NCI-H2029 treated with DMSO at 0.1 percent for 48 hours (cell line): ENCODE measurements at places on chromosomes 4 and X.

- no peak for DNase-seq
These were observed 145.9 kb upstream of the PCDH10 start for GRCh38 chr4:133003169-133003568.

DNA sequence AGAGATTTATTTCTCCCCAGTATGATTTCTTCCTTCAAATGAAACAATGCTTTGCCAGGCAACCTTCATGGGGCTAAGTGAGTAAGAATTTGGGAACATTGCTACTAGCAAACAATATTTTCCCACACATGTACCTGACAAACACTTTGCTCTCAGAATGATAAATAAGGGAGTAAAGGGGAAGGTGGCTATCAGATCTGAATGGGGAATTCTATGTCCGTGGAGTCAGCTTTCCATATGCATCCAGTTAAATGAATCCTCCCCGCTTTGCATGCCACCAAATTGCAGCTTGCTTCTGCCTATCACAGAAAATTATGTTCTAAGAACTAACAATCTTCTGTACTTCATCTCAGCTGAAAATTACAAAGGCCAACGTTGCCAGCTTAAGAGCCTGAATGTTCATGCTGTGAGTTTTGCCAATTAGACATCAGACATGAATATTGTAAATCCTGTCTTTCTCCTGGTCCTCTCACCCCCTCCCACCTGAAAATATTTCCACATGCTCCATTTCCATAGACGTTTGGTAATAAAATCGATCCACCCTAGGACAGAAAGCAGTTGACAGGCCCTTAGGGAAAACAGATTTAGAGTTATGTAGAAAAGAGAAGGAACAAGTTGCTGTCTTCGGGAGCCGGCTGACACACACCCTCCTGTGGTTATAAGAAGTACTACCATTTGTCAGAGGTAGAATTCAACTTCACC, 6.3 kb downstream of the MEPE start:
- peak; percentile 15 for DNase-seq

GRCh38 chrX:110194977-110195376, 122.9 kb downstream of the AMMECR1 start:
- no peak for DNase-seq

GRCh38 chr4:168421671-168422070, 58.6 kb downstream of the DDX60L start:
- DNase-seq = no peak

DNA sequence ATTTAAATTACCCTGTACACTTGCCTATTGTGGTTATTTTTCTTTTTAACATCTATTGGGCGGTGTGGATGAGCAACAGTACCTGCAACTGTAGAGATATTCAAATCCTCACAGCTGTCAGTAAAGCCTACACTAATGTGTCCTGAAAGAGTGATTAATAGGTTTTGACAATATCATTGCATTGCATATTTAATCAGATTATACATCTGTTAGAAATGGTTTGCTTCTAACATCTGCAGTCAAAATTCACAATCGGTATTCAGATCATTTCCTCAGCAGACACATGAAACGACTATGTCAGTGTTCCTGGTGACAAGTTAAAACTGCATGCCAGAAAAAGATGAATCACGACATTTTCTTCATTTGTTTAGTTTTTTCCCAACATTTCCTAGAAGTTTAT, 254.6 kb upstream of the EPHA5 start:
- DNase-seq = no peak

GRCh38 chr4:62018537-62018936, 818.4 kb downstream of the ADGRL3 start:
- DNase-seq = no peak

- DNase-seq = no peak
These were observed 174.9 kb downstream of the FSTL5 start for GRCh38 chr4:161988946-161989345.

- no peak for DNase-seq
These were observed 8.2 kb upstream of the TEX11 start for GRCh38 chrX:70916754-70917153.

- no peak for DNase-seq
These were observed 104.4 kb downstream of the RTL5 start for GRCh38 chrX:72027024-72027913.

DNA sequence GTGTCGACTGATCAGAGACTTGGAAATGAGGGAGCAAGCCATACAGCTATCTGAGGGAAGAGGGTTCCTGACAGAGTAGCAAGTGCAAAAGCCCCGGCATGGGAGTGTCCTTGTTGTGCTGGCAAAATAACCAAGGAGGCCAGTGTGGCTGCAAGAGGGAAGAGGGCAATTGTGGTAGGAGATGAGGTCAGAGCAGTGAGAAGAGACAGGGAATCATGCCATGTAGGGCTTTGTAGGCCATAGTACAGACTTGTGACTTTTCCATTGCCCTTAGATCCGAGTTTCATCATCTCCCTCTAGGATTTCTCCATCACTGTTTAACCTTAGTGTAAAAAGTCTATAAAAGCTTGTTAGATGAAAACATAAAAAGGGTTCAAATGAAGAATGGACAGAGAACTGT, 76.2 kb downstream of the DOCK11 start:
- no peak for DNase-seq

- DNase-seq = no peak
These were observed 23.2 kb downstream of the PRPS2 start for GRCh38 chrX:12814420-12814819.

GRCh38 chr4:63786171-63786570, 623.1 kb downstream of the TECRL start:
- DNase-seq = no peak

DNA sequence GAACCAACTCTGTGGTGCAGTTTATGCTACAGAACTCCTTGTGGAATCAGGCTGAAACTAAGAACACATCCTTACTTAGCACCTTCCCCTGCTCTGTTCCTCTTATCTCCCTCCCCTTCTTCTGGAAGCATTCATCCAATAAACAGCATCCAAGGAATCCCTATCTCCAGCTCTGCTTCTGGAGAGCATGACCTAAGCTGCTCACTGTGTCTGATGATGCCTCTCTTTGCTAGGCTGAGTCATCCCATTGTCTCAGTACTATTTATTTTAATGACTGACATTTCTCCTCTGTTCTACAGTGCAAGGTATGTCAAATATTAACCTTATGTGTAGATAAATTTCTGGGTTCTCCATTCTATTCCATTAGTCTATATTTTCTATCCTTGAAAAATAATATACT, 71.2 kb downstream of the BEND2 start:
- no peak for DNase-seq

GRCh38 chr4:148901075-148901705, 459.0 kb upstream of the NR3C2 start:
- DNase-seq = no peak

GRCh38 chr4:134345244-134345643, 143.7 kb upstream of the PABPC4L start:
- DNase-seq = no peak

DNA sequence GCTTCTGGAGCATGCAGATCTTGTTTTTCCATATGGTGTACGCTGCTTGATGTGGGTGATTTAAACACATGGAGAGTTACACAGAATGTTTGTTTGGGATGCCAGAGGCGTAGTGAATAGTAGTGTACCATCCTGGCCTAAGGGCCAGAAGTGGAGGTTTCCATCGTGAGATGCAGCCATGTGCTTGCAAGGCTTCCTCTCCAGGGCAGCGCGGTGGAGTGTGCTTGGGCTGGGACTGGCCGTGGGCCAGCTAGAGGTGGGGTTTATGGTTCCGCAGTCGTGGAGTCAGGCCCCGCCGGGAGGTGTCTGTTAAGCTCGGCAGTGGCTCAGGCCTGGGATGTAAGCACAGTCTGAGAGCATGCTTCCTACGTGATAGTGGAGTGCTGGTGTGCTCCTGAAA, 14.0 kb downstream of the STOX2 start:
- DNase-seq = no peak

DNA sequence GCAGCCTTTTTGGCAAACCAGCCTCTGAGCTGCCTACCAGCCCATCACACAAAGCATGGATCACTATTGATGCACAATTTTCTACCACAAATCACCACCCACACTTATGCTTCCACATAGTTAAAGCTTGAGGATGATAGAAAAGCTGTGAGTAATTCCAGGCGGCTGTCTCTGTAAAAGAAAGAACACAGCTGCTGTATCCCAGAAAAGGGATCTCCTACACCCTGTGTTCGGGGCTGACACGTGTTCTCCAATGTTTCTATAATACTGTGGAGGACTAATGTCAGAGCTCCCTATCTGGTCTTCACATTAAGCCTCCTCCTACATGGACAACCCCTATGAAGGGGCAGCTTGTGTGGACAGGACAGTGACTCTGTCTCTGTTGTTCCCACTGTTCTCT, 12.5 kb upstream of the BRS3 start:
- no peak for DNase-seq

- DNase-seq = no peak
These were observed 106.7 kb upstream of the PSAPL1 start for GRCh38 chr4:7541414-7541810.

DNA sequence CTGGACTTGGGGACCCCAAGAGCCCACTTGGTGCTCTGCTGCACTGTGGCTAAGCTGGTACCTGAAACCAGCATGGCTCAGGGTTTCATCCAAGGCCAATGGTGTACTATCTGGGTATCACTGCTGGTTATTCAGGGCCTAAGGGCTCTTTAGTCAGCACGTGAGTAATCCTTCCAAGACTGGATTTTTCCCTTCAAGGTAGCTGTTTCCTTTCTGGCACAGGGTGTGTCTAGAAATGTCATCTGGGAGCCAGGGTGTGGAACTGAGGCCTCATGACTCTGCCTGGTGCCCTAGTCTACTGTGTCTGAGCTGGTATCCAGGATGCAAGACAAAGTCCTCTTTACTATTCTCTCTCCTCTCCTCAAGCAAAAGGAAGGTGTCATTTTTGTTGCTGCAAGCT, 99.0 kb upstream of the QRFPR start:
- no peak for DNase-seq

DNA sequence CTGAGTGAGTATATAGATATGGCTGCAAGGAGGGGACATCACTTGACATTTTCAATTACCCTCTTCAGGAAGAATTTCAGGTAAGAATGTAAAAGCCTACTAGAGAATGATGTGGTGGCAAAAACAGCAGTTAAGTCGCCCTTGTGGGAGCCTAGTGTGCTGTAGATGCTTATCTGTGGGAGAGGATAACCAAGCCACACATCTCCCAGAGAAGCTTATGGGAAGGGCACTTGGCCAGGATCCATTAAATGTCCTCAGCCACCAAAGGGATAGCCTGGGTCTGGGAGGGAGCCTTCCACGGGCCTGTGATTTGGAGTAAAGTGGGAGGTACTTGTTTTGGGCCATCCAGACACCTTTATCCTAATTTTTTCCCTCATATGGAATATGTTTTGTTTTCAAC, 41.3 kb upstream of the BCLAF3 start:
- no peak for DNase-seq

- DNase-seq = no peak
These were observed 23.1 kb downstream of the CORIN start for GRCh38 chr4:47814618-47815295.

DNA sequence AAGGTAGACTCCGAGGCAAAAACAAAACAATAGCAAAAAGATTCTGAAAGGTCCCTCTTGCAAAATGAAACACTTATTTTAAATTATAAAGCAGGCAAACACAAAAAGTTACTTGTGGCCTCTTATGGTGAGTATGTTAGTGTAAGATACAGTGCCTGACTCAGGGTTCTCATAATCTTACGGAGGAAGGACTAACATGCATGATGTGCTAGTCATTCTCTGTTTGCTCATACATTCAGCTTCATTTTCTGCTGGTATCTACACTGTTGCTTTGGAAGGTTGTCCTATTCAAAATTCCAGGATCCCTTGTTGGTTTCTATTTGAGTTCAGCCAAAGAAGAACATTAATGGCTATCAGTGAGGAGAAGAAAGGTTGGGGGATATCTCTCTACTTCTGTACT, 249.1 kb upstream of the FAM47A start:
- DNase-seq = no peak

- DNase-seq = no peak
These were observed 9.7 kb upstream of the ANTXR2 start for GRCh38 chr4:80082693-80083092.

- no peak for DNase-seq
These were observed 67.4 kb downstream of the ZNF182 start for GRCh38 chrX:47936224-47936939.

DNA sequence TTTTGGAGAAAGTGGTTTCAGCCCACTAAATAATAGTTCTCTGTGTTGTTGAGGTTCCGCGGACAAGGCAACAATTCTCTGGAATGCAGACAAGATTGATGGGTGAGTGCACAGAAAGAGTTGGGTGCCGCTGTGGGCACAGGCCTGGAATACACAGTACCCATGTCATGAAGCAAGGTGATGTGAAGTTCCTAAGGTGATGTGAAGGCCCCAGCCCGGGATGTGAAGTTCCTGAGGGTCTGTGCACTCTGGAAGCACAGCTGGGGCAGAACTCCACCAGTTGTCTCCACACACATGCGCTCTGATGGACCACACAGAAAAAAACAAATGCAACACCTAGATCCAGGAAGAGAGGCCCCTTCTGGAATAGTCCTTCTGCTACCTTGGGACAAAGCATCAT, 86.6 kb upstream of the BMPR1B start:
- DNase-seq = no peak

- DNase-seq = no peak
These were observed 168.5 kb upstream of the PCDH18 start for GRCh38 chr4:137700751-137701150.

DNA sequence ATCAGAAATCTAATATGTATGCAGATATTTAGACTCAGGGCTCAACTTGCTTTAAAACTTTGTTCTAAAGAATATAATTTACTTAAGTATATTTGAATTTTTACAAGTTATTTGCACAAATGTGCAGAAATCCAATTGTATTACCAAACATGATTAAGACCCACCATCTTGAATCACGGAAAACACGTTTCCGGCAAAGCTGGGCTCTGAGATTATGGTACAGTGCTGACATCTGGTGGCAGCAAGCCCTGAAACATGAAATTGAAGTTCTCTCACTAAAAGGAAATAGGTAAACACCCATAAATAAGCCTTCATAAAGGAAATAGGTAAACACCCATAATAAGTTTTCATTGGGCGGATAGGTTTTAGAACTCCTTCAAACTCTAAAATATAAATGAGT, 98.3 kb upstream of the MAOA start:
- peak; percentile 2 for DNase-seq

DNA sequence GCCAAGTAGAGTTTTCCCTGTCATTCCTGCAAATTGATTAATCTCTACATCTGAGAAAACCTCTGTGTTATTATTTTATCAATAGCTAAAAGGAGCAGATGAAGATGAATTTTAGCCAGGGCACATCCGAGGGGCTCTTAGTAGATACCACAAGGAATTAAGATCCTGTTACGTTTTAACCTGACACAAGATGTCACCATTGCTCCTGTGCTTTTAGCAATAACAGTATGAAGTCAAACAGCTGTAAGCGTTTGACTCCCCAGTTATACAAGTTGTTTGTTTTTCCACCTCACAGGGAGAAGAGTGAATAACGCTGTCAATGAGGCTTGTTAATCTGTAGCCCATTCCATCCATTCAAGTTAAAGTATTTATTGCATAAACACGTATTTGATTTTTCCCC, 76.0 kb upstream of the AP1S2 start:
- DNase-seq = no peak

- no peak for DNase-seq
These were observed 28.3 kb downstream of the TMEM144 start for GRCh38 chr4:158238575-158238974.

DNA sequence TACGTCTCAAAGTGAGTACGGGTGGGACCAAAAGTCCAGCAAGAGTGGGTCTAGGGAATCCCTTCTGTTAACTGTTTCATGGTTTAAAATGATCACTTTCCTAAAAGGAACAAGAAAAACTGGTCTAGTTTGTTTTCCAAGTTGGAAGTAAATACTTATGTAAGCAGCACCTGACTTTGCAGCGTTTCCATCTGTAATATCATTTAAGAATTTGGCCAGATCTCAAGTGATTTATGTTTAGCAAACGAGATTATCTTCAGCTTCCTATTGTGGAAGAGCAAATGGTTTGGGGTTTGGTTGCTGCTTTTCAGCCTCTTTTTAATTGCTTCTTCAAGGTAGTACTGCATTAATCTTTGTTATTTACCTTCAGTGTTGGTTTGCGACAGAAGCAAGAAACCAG, 50.4 kb downstream of the FHIP1A start:
- peak; percentile 20 for DNase-seq
